ENCODE measurements at places on chromosomes 7 and 10. TPM values are rescaled to one million over a fixed set of nuclear protein-coding genes. Genes with fewer than 3 reads are reported as not detected.

NXPH1 gene
- total RNA-seq: not detected

ZPBP gene
- not detected for total RNA-seq

TAS2R4 gene
- total RNA-seq: 0.60 TPM

EXOC6 gene
- 14.4 TPM for total RNA-seq

ZP3 gene
- total RNA-seq: not detected

All from psoas muscle (tissue), 8 donors.